ENCODE measurements at places on chromosomes 2 and 18.

GRCh38 chr2:13604951-13605661 lies 888.4 kb downstream of the TRIB2 start:
- DNase-seq: no peak

DNA sequence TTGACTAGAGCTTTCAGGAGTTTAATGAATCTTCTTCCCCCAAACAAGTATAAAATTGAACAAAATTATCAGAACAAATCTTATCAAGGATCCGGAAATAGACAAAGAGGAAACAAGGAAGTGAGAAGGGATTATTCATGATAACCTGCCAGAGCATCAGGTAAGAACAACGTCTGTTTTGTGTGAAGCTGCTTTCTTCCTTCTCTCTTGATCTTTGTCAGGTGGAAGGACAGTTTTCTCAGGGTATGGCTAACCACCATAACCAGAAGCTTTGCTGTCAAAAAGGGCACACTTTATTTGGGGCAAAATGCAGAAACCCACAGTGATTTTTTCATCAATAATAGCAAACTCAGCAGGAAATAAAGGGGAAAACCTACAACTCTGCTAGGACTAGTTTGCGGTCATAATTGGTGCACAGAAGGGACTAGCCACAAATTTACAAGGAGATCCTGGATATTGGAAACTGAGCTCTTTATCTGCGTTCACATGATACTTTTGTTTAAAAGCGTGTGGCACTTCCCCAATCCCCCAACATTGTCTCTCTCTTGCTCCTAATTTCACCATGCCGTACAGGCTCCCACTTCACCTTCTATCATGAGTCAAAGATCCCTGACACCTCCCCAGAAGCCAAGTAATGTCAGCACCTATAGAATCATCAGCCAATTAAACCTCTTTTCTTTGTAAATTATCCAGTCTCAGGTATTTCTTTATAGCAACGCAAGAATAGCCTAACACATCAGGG lies 124.2 kb downstream of the FSIP2 start:
- no peak for DNase-seq

DNA sequence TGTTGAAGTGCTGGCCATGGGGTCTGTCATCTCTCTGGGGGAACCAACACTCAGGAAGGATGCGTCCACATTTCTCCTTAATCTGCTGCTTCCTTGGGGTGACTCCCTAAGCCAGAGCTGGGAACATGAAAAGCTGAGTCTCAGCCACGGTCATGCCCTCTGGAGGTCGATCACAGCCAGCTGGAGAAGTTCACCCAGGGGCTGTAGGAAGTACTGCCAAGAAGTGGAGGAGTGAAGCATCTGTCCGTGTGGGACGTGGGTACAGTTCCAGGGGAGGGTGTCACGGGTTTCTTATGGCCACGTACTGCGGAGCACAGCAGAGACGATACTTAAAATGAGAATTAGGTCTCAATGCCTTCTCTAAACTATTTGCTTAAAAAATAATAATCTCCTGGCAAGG lies 42.4 kb upstream of the IGFBP2 start:
- DNase-seq: no peak

- no peak for DNase-seq
These were observed 64.0 kb downstream of the HIBCH start for GRCh38 chr2:190255676-190256075.
